ENCODE measurements at places on chromosomes 13 and 19. TPM values are rescaled to one million over a fixed set of nuclear protein-coding genes. Genes with fewer than 3 reads are reported as not detected.
A peak's percentile ranks its signal among the peaks of the same experiment; 100 is the strongest.

The CHAF1A gene
- 46.3 TPM for total RNA-seq

The DHPS gene
- total RNA-seq: 71.2 TPM

GRCh38 chr19:41325640-41325946 lies 15.6 kb downstream of the CCDC97 start:
- peaks cover 48% of the 10 kb centered on the region for H3K4me1 ChIP-seq
- no peaks in the 10 kb centered on the region for H3K36me3 ChIP-seq
- peak overlapping the region; percentile 80 for H3K4me3 ChIP-seq
- H3K27ac ChIP-seq: no peak overlapping the region
- no peak for DNase-seq
- peaks cover 31% of the 10 kb centered on the region for H3K27me3 ChIP-seq

GRCh38 chr13:28485551-28485950 lies 9.4 kb downstream of the FLT1 start:
- H3K27ac ChIP-seq: no peak overlapping the region
- H3K4me1 ChIP-seq: no peaks in the 10 kb centered on the region
- DNase-seq: no peak
- no peaks in the 10 kb centered on the region for H3K36me3 ChIP-seq
- no peak overlapping the region for H3K4me3 ChIP-seq
- H3K27me3 ChIP-seq: peaks cover 70% of the 10 kb centered on the region

DNA sequence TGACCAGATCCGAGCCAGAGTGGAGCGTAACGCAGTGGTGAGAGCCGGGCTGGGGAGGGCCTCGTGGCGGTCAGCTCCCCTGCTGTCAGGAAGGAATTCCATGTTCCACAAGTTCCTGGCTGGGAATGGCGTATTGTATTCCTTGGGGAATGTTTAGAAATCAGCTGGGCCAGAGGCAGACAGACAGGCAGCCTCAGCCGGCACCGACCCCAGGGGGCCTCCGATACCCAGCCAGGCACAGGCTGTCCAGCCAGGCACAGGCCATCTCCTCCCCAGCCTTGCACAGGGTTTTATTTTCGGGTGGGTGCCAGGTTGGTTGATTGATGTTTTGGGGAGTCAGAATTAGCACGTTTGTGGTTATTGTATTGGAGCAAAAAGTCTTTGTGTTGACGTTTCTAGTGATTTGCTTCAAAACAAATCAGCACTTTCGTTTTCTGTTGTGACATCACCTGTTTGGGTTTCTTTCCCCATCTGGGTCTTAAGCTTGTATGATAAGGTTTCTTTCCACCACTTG lies 126.6 kb upstream of the MCF2L start:
- no peak overlapping the region for H3K27ac ChIP-seq
- H3K36me3 ChIP-seq: peaks cover 10% of the 10 kb centered on the region
- H3K27me3 ChIP-seq: no peaks in the 10 kb centered on the region

GRCh38 chr19:28710278-28710677 lies 502.7 kb downstream of the UQCRFS1 start:
- no peak overlapping the region for H3K4me3 ChIP-seq
- H3K27ac ChIP-seq: no peak overlapping the region
- DNase-seq: no peak
- H3K36me3 ChIP-seq: no peaks in the 10 kb centered on the region
- H3K4me1 ChIP-seq: no peaks in the 10 kb centered on the region

DNA sequence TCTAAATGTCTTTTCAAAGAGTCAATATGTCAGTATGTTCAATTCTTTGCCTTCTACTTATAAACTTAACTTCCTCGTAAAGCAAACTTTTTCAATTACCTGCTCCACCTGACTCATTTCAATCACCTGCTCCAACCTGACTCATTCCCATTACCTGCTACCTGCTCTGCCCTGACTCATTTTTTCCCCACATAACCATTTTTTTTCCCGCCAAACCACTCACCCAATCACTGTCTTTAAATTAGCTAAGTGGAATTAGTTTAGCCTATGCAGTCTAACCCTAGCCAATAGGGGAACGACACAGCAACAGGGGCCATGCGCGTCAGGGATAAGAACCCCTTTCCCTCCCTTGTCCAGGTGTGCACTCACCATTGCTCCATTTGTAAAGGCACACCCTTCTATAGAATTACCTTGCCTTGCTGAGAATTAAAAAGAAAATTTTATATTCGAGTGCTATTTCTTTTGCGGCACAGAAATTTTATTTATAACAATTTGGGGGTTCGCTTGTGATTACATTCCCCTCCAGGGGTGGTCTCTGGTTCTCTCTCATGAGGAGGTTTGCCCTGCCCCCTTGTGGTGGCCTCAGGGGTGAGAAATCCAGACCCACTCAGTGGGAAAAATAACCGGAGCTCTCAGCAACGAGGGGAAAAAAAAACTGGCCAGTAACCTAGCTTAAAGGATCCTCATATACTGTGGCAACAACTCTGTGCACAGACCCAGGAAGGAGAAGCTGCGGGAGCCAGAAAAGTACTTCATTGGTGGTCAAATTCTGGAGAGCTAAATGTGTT lies 193.1 kb downstream of the ZNF486 start:
- no peaks in the 10 kb centered on the region for H3K27me3 ChIP-seq
- no peaks in the 10 kb centered on the region for H3K4me1 ChIP-seq

GRCh38 chr19:39409208-39410016 lies 2.8 kb downstream of the ZFP36 start:
- H3K36me3 ChIP-seq: peaks cover 12% of the 10 kb centered on the region
- peaks cover 31% of the 10 kb centered on the region for H3K4me1 ChIP-seq
- peak overlapping the region; percentile 99 for H3K27ac ChIP-seq

DNA sequence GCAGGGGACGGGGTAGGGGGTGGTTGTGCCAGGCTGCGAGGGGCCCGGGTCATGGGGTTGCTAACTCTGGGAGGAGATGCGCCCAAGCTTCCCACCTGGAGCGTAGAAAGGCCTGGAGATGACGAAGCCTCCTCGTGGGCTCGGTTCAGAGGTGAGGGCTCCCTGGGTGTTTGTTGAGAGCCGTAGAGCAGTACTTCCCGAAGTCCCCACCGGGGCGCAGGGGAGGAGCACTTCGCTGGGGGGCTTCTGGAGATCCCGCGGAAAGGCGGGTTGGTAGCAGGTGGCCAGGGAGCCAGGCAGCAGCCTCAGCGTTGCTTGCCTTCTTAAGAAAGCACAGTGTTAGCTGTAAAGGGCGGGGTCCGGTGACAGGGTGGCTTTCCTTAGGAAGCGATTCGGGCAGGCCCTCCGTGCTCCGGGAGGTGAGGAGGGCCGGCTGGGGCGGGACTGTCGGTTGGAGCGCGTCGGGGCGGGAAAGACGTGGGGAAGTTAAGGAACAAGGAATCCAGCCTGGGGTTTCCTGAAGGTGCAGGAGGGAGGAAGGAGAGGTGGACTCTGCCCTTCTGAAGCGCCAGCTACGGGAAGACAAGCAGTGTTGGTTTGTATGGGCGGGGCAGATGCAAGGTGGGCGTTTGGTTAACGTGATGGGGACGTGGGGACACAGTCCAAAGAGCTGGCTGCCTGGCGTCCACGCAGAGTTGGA lies 3.3 kb downstream of the VSTM2B start:
- no peaks in the 10 kb centered on the region for H3K4me1 ChIP-seq
- no peak overlapping the region for H3K27ac ChIP-seq
- DNase-seq: no peak
- H3K27me3 ChIP-seq: peaks cover 72% of the 10 kb centered on the region

Measured in type B pancreatic cell (in vitro differentiated cells).